ENCODE measurements at places on chromosomes 1 and 21. TPM values are rescaled to one million over a fixed set of nuclear protein-coding genes. Genes with fewer than 3 reads are reported as not detected.
A peak's percentile ranks its signal among the peaks of the same experiment; 100 is the strongest.

S100A7A gene
- total RNA-seq = not detected

- H3K27ac ChIP-seq = no peak overlapping the region
- no peak overlapping the region for H3K4me3 ChIP-seq
- peaks cover 32% of the 10 kb centered on the region for H3K36me3 ChIP-seq
- H3K4me1 ChIP-seq = peaks cover 6% of the 10 kb centered on the region
- DNase-seq = no peak
These were observed 11.2 kb downstream of the SFT2D2 start for GRCh38 chr1:168236836-168237611.

- H3K4me1 ChIP-seq = no peaks in the 10 kb centered on the region
- DNase-seq = no peak
- H3K27ac ChIP-seq = no peak overlapping the region
- H3K4me3 ChIP-seq = no peak overlapping the region
- no peaks in the 10 kb centered on the region for H3K27me3 ChIP-seq
These were observed 12.9 kb upstream of the LELP1 start for GRCh38 chr1:153190373-153190772.

LCE2C gene
- total RNA-seq = not detected

IGSF5 gene
- not detected for total RNA-seq

DNA sequence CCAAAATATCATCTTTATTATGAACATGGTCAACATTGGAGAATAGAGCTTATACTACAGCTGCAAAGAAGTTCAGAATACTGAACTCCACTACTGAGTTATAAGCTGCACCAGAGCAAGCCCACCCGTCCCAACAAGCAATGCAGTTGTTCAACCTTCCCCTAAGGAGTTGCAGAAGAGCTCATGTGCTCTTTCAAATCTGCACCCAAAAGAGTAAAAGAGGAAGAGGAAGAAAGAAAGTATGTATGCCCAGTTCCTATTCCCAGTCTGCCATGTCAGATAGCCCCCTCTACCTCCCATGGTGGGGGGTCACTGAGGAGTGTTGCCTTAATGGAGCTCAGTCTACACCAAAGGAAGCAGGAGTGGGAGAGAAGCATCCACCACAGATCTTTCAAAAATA is 6.9 kb downstream of the C1orf162 start:
- H3K27ac ChIP-seq = peak overlapping the region; percentile 19
- peaks cover 11% of the 10 kb centered on the region for H3K4me1 ChIP-seq
- no peaks in the 10 kb centered on the region for H3K27me3 ChIP-seq

DNA sequence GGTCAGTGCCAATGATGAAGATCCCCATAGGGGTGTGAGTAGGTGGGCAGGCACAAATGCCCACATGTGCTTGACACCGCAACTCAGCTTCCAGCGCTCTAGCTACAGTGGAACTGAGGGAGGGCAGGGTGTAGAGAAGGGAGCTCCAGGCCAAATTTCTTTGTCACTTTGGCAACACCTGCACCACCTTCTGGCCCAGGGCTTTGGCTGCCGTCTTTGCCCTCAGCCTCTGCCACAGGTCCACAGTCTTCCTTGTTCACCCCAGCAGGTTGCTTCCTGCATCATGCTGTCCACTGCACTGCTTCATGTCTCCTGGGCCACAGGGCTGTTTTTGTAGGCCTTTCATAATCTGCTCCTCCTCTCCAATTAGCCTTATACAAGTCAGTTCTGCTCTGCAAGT is 20.4 kb upstream of the FMOD start:
- peaks cover 3% of the 10 kb centered on the region for H3K4me1 ChIP-seq
- H3K4me3 ChIP-seq = no peak overlapping the region
- H3K27me3 ChIP-seq = no peaks in the 10 kb centered on the region
- no peaks in the 10 kb centered on the region for H3K36me3 ChIP-seq
- no peak for DNase-seq

DNA sequence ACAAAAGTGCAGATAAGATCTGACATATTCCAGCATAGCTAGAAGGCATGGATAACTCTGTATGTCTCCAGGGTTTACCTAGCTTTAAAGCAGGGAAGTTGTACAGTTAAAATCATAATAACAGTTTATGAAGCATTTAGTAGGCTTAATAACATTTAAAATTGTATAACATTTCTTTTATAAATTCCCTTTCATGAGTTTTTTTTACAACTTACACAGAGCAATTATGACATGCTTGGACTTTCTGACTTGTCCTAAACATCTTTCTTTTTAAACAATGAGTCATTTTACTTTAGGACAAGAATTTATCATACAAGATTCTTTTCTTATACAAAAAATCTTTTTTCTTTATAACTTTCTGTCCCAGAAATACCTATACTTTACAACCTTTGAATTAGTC is 408.5 kb upstream of the NEGR1 start:
- no peaks in the 10 kb centered on the region for H3K27me3 ChIP-seq
- DNase-seq = no peak
- H3K36me3 ChIP-seq = no peaks in the 10 kb centered on the region
- H3K4me1 ChIP-seq = no peaks in the 10 kb centered on the region

DNA sequence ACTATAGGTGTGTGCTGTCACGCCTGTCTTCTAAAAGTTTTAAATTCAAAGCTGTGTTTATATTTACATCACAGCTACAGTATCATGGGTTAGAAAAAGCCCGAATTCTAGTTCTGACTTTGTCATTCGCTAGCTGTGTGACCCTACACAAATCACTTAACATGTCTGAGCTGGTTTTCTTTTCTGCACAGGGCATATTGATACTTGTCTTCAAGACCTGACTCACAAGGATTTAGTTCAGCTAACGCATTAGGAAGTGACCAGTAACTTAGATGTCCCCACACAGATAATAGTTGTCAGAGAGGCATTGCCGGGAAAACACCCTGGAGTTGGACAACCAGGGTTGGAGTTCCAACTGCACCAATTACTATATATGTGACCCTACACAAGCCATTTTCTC is 25.9 kb downstream of the GIPC2 start:
- no peak overlapping the region for H3K27ac ChIP-seq
- DNase-seq = no peak
- no peak overlapping the region for H3K4me3 ChIP-seq
- H3K36me3 ChIP-seq = no peaks in the 10 kb centered on the region
- H3K4me1 ChIP-seq = peaks cover 12% of the 10 kb centered on the region

DNA sequence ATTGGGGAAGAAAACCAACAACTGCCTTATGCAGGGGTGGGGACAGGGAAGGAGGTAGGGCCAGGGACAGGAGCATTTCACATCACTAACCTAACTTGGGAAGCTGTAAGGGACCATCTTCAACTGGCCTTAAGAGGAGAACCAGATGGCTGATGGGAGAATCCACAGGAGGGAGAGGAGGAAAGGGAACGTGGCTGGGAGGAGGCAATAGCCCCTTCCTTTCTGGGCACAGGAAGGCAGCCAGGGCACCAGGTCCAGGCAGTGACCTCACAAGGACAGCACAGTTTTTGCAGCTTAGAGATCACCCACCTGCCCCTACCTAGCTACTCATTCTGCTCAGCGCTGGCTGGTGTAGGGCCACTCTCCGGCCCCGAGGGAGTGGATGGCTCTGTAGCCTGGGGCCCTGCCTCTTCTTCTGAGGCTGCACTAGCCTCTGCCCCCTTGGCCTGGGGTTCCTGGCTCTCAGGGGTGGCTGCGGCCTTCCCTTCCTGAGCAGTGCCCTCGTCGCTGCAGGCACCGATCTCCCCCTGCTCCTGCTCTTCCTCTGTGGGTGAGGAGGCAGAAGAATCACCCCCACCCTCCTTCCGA is 1.7 kb downstream of the MARCKSL1 start:
- no peak overlapping the region for H3K4me3 ChIP-seq
- H3K36me3 ChIP-seq = peaks cover 11% of the 10 kb centered on the region
- peak; percentile 15 for DNase-seq
- peaks cover 57% of the 10 kb centered on the region for H3K4me1 ChIP-seq

DNA sequence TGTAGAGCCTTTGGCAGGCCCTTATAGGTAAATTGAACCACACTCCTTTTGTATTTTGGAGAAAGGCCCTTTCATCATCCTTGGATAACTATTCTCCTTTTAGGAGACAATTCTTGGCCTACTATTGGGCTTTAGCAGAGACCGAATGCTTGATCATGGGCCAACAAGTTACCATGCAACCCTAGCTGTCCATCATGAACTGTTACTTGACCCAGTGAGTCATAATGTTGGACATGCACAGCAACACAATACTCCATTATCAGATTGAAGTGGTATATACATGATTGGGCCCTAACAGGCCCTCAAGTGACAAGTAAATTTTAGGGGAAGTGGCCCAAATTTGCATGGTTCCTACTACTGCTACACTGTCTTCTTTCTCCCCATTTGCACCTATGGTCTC is 84.4 kb downstream of the CATSPERE start:
- H3K27ac ChIP-seq = no peak overlapping the region
- no peak for DNase-seq
- H3K36me3 ChIP-seq = no peaks in the 10 kb centered on the region

DNA sequence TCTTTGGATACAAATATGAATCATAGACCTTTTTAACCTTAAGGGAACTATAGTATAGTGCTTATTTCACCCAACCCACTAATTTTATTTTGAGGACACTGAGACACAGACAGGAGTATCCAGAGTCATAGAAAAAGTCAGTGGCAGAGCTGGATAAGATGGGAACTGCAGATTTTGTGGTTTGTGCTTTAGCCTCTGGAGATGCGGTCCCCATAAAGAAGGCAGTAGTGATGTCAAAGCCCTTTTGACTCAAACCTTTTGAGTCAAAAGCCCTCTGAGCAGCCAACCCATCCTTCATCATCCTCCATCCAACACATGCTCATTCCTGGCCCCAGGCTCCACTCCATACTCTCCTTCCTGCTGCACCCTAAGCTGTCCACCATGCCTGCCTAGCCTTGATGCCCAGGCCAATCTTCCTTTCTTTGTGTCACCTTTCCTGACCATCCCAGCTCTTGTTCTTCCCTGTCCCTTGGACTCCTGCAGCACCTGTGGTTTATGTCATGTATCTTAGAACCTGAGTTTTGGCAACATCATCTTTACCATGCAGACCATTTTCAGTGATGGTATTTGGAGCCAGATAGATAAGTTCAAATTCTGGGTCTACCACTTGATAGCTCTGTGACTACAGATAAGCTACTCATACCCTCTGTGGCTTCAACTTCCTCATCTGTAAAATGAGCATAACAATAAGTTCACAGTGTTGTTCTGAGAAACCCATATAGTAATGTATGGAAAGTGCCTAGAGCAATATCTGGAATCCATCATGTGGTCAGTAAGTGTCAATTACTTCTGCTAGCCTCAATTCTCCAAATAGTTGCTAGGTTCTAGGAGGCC is 20.1 kb downstream of the SLAMF1 start:
- no peak overlapping the region for H3K27ac ChIP-seq
- no peak for DNase-seq
- peaks cover 13% of the 10 kb centered on the region for H3K4me1 ChIP-seq
- H3K4me3 ChIP-seq = no peak overlapping the region

DDOST gene
- total RNA-seq = 103 TPM

DNA sequence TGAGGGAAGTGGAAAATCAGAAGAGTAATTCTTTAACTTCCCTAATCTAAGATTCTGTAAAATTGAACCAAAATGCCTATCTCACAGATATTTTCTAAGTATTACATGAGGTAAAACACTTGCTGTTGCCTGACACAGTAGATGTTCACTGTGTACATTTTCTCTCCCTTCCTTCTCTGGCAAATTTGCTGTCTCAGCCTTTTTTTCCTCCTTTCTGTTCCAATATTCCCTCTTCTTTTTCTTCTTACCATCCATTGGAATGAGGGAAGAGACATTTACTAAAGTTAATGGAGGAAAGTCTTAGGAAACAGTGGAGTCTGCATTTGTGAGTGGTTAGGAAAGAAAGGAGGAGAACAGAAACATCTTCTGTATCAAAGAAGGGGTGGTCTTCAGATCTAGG is 239.9 kb downstream of the ZP4 start:
- no peaks in the 10 kb centered on the region for H3K4me1 ChIP-seq
- no peak for DNase-seq
- no peaks in the 10 kb centered on the region for H3K27me3 ChIP-seq
- no peak overlapping the region for H3K4me3 ChIP-seq
- H3K27ac ChIP-seq = no peak overlapping the region

DIO1 gene
- total RNA-seq = not detected

DNA sequence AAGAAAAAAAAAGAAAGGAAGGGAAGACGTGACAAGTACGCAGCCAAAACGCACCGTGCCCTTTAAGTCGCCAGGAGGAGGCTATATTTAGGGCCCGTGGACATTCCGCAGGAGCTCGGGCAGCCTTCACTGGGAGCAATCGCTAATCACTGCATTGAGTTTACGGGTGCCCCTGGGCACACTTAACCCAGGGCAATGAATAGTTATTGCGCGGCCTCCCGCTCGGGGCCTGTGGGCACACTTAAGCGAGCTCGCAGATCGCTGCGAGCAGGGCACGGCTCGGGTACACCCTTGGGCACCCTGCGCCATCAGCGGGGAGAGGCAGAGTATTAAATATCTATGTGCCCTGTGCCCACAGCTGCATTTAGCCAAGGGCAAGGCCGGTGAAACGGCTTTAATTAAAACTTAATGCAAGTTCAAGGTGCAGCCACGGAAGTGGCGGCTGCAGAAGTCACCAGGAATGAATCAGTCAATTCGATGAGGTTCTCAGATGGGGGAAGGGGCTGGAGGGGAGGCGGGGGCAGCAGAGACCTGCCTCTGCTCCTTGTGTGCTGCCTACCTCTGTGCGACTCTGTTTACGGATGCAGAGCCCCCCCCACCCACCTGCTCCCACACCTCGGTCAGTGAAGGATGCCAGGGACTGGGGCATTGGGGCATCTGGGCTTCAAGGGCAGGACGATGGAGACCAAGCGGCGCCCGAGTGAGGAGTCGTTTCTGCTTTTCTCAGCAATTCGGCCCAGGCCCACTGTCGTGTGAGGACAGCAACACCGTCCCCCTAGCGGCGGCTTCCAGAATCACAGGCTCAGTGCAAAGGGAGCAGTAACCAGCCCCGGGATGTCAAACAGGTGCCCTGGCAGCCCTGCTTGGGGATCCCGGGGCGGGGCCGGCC is 51.8 kb upstream of the TARDBP start:
- H3K4me1 ChIP-seq = no peaks in the 10 kb centered on the region
- no peaks in the 10 kb centered on the region for H3K27me3 ChIP-seq
- no peak overlapping the region for H3K4me3 ChIP-seq
- no peak overlapping the region for H3K27ac ChIP-seq

DNA sequence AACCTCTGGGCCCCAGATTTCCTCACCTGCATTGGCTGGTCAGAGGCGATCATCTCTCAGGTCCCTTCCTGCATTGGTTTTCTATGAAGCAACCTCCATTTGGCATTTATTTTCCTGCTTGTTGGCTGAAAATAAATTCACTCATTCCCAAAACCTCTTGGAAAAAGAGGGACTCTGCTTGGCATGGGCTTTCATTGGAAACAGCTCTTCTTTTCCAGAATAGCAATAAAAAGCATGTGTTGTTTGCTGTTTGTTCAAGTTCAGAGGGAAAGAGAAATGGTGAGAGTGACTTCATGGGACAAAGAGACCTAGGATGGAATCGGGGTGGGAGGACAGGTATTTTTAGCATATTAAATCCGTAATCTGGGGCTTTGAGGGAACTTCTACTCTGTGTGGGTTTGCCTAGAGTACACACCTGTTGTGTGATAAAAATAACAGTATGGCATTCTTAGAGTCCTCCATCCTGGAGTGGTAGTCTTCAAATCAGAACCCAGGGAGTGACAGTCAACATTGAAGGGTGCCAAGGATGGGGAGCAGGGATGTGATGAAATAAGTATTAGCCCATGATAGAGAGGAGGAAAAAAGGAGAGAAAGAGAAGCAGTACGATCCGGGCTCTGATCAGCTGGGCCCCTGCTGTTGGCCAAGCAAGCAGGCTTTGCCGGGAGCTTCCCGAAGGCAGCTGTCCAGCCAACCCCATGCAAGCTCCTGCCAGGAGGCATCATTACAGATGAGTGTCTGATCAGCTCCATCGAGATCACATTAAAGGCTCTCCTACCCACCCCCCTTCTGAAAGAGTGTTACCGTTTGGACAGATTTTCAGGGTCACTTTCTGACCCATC is 131.9 kb upstream of the NFIA start:
- H3K27ac ChIP-seq = no peak overlapping the region
- no peaks in the 10 kb centered on the region for H3K36me3 ChIP-seq
- no peaks in the 10 kb centered on the region for H3K27me3 ChIP-seq

Measured in transverse colon (tissue), 4 donors.